ENCODE measurements at places on chromosomes 2 and 18.
A peak's percentile ranks its signal among the peaks of the same experiment; 100 is the strongest.

- no peak for DNase-seq
Observed at GRCh38 chr2:133072837-133073694, 403.1 kb upstream of the LYPD1 start.

DNA sequence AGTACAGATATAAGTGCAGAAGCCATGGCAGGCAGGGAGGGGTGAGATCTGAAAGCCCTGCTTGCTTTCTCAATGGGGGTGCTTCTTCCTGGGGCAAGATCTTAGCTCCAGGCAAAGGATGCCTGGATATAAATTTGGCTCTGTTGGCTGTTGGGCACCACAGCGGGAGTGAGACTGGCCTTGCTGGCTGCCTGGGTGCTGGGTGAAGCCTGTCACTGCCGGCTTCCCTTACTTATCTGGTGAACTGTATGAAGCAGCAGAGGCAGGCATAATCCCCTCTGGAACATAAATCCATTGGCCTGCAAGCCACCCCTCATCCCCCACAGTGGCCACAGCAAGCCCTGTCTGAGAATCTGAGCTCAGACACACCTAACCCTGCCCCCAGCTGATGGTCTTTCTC lies 27.4 kb upstream of the SP140L start:
- no peak for DNase-seq

GRCh38 chr2:11154016-11154922 lies 998 bp upstream of the SLC66A3 start:
- no peak for DNase-seq

- no peak for DNase-seq
Observed at GRCh38 chr2:31476511-31477180, 62.1 kb upstream of the XDH start.

GRCh38 chr2:199992296-199992695 lies 36.9 kb downstream of the MAIP1 start:
- DNase-seq = no peak

DNA sequence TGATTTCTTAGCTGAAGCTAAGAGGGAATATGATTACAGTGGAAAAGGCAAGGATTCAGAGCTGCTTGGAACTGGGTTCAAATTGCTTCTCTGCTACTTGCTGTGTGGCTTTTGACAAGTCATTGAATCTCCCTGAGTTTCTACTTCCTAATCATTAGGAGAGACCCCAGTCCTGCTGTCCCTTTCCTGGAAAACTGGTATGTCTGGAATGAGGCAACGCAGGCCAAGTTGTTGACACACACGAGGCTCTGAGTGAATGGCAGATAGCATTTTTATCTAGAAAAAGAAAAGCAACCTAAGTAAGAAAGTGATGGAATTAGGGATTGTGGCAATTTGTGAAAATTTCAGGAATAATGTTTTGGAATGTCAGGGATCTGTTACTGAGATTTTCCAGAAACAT lies 123.6 kb downstream of the LPIN1 start:
- no peak for DNase-seq

GRCh38 chr2:197453123-197453913 lies at the start of gene COQ10B:
Gene COQ10B, plus strand, starts transcription at chr2:197453552. Its CDS starts 9 bp downstream, at chr2:197453561.
- DNase-seq = peak; percentile 98

DNA sequence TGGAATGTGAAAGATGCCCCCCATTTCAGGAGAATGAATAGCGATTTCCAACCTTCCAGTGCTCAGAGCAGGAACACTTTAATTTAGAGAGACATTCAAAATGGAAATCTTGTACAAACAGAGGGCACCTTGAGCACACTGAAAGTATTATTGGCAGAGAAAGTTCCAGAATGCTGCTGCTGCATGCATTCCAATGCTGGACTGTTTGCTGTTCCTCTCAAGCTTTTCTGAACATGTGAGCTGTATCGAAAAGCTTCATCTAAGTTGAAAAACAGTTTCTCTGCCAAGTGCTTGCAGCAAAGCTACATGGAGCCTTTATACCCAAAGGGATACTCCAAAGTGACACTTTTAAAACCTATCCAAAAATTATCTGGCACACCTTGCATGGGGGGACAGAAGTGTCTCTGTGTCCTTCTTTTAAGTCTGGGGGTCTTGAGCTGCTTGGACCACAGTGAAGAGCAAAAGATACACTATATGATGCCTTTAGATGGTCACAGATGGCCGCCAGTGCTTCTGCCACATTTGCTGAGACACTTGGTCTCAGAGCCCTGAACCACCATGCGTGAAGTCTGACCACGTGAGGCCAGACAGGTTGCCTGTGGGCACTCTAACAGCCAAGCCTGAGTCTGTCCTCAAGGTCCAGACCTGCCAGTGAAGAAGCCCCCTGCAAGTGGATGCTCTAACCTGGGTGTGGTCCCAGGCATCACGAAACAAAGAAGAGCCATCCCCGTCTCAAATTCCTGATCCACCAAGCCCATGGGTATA lies 18.8 kb downstream of the UXS1 start:
- no peak for DNase-seq

- peak; percentile 86 for DNase-seq
Observed at GRCh38 chr2:117856415-117857210, 42.1 kb downstream of the DDX18 start.

DNA sequence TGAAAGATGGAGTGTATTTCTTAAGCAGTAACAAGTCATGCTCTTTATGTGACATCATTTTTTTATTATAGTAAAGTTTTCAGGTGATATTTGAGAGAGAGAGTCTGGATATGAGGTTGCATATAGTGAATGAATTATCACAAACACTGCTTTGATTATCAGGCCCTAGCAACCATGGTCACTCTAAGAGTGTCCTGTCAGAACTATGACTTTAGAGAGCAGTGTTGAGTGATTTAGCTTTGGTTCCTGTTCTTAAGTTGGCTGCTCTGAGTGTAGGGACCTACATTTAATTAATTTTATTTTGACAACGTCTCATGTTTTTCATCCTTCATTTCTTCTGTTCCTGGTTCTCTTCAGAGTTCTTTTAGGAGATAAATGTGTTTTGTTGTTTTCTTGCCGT lies 275.5 kb downstream of the KCNJ3 start:
- DNase-seq = no peak

DNA sequence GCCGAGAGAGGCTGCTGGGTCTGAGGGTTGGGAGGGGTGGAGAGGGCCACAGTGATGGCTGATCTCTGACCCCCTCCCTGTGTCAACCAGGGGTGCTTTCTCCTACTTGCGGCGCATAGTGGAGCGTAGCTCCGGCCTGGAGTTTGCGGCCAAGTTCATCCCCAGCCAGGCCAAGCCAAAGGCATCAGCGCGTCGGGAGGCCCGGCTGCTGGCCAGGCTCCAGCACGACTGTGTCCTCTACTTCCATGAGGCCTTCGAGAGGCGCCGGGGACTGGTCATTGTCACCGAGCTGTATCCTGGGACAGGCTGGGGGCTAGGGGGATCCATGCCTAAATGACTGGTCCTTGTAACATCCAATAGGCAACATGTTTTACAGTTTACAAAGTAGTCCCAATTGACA lies 20.9 kb upstream of the GMPPA start:
- no peak for DNase-seq

GRCh38 chr2:53234548-53234903 lies 533.1 kb upstream of the CHAC2 start:
- DNase-seq = no peak

DNA sequence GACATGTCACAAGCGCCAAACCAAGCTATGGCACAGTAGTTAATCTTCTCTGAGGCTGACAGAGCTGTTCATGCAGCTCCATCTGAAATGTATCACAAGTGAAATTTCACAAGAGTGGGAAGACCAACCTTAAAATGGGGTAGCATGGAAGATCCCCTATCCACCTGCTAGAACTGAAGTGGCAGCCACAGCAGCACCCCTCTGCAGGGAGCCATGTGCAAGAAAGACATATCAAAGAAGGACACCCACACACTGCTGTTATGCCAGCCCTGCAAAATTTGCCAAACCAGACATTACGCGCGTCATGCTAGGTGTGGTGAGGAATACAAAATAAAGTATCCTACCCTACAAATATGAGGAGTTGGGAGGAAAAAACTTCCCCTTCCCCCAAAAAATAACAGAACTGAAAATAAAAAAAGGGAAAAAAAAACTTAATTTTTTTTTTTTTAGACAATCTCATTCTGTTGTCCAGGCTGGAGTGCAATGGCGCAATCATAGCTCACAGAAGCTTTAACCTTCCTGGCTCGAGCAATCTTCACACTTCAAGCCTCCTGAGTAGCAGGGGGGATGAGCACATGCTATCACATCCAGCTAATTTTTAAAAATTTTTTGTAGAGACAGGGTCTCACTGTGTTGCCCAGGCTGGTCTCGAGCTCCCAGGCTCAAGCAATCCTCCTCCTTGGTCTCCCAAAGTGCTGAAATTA lies 76.2 kb downstream of the STK39 start:
- DNase-seq = no peak

GRCh38 chr2:201242571-201243277 lies 17.6 kb upstream of the CASP8 start:
- DNase-seq = no peak

- DNase-seq = no peak
Observed at GRCh38 chr2:3575534-3576262, 638 bp downstream of the RPS7 start.

GRCh38 chr18:22695674-22696073 lies 237.5 kb upstream of the RBBP8 start:
- DNase-seq = no peak

DNA sequence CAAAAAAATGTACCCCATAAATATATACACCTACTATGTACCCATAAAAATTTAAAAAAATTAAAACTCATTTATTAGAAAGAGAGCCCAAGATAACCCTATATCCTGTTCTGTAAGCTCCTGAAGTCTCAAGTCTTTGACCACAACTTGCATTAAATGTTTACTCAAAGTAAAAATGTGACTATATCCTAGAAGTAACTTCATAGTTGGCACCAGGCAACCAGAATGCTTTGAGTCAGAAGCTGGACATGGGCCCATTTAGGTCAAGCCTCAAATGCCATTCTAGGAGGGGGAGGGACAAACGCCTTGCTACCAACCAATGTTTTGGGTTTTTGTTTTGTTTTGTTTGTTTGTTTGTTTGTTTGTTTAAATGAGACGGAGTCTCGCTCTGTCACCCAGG lies 9.3 kb upstream of the TBC1D8 start:
- DNase-seq = no peak

DNA sequence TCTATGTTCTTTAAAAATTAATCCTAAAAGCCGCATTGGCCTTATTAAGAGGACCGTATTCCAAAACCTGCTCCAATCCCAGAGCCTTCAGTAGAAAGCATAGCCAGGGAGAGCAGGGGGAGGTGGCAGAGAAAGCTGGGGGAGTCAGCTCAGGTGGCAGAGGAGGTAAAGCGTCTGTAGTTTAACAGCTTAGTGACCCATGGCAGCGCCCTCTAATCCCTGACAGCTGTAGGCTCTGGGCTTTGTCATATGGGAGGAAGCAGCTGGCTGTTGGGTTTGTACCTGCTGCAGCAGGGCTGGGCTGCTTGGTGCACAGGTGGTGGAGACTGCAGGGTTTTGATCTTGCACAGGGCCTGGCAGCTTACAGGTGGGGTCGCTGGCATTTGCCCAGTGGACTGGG lies 50.6 kb downstream of the THNSL2 start:
- DNase-seq = no peak

- DNase-seq = no peak
Observed at GRCh38 chr2:177917169-177917568, 155.4 kb downstream of the PDE11A start.

DNA sequence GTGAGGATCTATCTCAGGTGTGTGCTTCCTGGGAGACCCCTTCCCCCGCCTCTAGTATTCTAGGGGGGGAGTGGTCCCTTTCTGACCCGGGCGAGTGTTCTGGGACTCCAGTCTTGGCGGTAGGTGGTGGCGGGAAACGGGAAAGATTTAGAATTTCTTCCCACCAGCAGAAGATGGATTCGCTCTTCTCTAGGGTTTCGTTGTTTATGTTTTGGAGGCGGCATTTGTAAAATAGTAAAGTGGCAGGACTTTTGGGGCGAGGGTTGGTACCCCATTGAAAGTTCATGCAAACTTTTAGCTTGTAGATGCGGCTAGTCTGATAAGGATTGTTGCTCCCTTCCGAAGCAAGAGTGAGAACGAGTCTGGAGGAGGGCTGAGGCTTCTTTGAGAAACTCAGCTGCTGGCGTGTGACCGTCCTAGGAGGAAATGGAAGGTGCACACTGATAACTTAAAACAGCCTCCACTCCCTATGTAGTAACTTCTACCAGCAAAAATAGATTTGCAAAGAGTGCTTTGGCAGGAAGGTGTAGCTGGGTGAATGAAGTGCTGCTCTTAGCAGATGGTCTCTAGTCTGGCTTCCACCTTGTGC lies 412 bp downstream of the GPD2 start:
- DNase-seq = no peak

DNA sequence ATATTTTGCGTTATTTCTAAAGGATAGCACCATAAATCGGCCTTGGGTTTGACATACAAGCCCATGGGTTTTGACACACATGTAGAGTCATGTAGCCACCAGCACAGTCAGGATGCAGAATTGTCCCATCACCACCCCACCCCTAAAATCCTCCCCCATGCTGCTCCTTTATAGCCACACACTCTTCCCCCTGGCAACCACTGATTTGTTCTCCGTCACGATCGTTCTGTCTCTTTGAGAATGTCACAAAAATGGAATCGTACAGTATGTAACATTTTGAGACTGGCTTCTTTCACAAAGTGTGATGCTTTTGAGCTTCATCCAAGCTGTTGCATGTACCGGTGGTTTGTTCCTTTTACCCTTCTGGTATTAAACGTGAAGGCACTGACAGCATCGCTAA lies 39.1 kb downstream of the CRACDL start:
- DNase-seq = no peak

DNA sequence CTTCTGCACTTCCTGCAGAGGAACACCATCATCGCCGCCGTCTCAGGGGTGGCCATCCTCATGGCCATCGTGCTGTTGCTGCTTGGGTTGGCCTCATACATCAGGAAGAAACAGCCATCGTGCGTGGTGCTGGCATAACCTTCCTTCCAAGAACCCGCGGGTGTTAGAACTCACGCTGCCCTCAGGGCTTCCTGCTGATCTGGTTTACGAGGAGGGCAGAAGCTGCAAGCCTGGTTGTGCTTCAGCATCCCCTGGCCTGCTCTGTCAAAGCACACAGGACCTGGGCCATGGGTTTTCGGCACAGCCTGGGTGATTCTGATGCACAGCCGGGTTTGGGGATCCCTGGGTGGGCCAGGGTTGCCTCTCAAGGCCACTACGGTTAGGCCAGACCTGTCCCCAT lies 12.2 kb upstream of the ZAP70 start:
- no peak for DNase-seq

GRCh38 chr18:31402026-31402373 lies 25.4 kb downstream of the DSG4 start:
- no peak for DNase-seq

DNA sequence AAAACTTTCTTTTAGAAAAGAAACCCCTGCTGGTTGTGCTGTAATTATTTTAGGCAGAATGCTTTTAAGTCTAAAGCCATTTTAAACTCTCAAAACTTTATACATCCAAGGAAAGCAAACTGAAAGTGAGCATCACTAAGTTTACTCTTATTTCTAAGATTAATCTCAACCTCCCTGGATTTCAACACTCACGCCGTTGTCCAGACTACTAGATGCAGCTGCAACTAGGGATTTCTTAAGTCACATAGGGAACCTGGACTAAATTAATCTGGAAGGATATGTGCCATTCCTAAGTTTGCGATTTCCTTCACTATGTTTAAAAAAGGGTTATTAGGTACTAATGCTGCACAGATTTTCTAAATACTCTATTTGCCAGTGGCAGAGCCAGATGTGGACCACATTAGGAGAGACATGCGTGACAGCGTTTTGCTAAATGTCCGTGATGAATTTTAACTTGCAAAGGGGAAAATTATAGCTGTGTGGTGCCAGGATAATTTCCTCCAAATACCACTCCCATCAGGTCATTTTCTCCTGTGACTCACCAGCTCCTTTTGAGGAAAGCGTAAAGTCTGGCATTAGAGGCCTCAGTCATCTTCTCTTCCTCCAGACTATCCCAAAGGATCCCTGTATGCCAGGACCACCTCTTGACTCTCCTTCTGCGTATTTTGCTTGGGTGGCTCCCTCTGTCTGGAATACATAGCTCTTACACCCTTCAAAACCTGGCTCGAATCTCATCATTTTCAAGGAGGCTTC lies 143.7 kb downstream of the ATL2 start:
- DNase-seq = no peak
